Left lung (tissue), 14 donors: ENCODE measurements at places on chromosomes 2 and 18. TPM values are rescaled to one million over a fixed set of nuclear protein-coding genes. Genes with fewer than 3 reads are reported as not detected.
A peak's percentile ranks its signal among the peaks of the same experiment; 100 is the strongest.

GRCh38 chr2:212145121-212145520 lies 393.5 kb downstream of the ERBB4 start:
- no peak for DNase-seq

GRCh38 chr18:8586941-8587340 lies 22.3 kb upstream of the RAB12 start:
- DNase-seq: no peak

DNA sequence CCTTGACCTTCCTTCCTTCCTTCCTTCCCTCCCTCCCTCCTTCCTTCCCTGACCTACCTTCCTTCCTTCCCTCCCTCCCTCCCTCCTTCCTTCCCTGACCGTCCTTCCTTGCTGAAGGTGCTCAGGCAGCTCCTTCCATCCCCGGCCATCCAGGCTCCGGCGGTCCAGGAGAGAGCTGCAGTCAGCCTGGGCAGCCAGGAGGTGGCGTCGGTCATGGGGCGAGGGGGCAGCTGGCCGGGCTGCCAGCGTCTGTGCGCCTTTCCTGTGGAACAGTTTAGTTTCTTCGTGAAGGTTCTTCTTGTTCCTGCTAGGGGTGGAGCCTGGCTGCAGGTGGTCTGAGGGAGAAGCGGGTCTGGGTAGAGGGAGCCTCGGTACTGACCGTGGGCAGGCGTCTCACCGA lies 15.7 kb downstream of the GPR35 start:
- peak; percentile 35 for DNase-seq

DNA sequence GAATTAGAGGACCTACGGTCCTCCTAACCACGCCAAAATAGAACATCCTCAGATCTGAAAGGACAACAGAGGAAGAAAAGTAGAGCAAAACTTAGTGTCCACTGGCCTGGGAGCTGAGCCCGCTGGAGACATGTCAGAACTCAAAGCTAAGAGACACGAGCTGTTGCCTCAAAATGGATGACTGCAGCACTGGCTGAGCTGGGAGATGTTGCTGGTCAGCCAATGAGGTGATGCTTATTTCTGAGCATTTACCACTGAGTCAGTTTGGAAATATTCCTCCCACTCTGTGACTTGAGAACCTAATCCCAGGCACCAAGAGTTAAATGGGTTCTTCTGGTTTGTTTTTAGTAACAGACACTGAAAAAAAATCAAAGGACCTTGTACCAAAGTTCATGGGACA lies 32.6 kb downstream of the FBXO15 start:
- no peak for DNase-seq

- no peak for DNase-seq
These were observed 36.9 kb downstream of the UNC80 start for GRCh38 chr2:209808521-209808920.

The HRH4 gene
- 7.5 TPM for total RNA-seq

The TUBB8B gene
- total RNA-seq: not detected

The PROC gene
- total RNA-seq: not detected
